Cardiac ventricle fibroblast (primary cell): ENCODE measurements at places on chromosomes 1 and 21. TPM values are rescaled to one million over a fixed set of nuclear protein-coding genes. Genes with fewer than 3 reads are reported as not detected.

Gene LAMC2
- 2.2 and 3.3 TPM in 2 replicates for total RNA-seq

Gene SELENBP1
- total RNA-seq = 102 and 106 TPM in 2 replicates

Gene RNU1-4
- under 0.01 TPM in 2 replicates for total RNA-seq

Gene SV2A
- total RNA-seq = 0.87 and 1.8 TPM in 2 replicates

Gene ST6GALNAC3
- total RNA-seq = 0.31 and 0.88 TPM in 2 replicates

Gene IVL
- total RNA-seq = not detected in 2 replicates

Gene ERVH48-1
- not detected in 2 replicates for total RNA-seq

Gene ABL2
- total RNA-seq = 9.4 and 15.1 TPM in 2 replicates

Gene TSPEAR
- not detected in 2 replicates for total RNA-seq

Gene FAM229A
- 2.7 and 4.1 TPM in 2 replicates for total RNA-seq

Gene KRTAP13-2
- not detected in 2 replicates for total RNA-seq

Gene OR2T33
- not detected in 2 replicates for total RNA-seq

Gene ATP6V1G3
- total RNA-seq = not detected in 2 replicates
